ENCODE measurements at places on chromosomes 6 and 20. TPM values are rescaled to one million over a fixed set of nuclear protein-coding genes. Genes with fewer than 3 reads are reported as not detected.

The FAM184A gene
- not detected for total RNA-seq

The CPNE5 gene
- not detected for total RNA-seq

The PCMT1 gene
- 88.8 TPM for total RNA-seq

The ABHD16A gene
- 19.4 TPM for total RNA-seq

The POFUT1 gene
- total RNA-seq: 42.9 TPM

The ENPP5 gene
- total RNA-seq: not detected

The PEX7 gene
- 4.8 TPM for total RNA-seq

The LY6G5B gene
- total RNA-seq: 3.9 TPM

The SPINT4 gene
- total RNA-seq: not detected

The BCAS1 gene
- total RNA-seq: 0.37 TPM

The OR2B6 gene
- 0.14 TPM for total RNA-seq

The PTK6 gene
- 2.5 TPM for total RNA-seq

The ECHDC1 gene
- total RNA-seq: 37.3 TPM

The HCK gene
- total RNA-seq: 0.06 TPM

The SPEF1 gene
- 2.6 TPM for total RNA-seq

The NR2E1 gene
- total RNA-seq: not detected

The SSTR4 gene
- 0.12 TPM for total RNA-seq

The KCNG1 gene
- total RNA-seq: 14.7 TPM

The PNPLA1 gene
- not detected for total RNA-seq

The RAD21L1 gene
- not detected for total RNA-seq

The DCBLD1 gene
- 24.0 TPM for total RNA-seq

The LPA gene
- 0.07 TPM for total RNA-seq

The SIRPG gene
- not detected for total RNA-seq

The FUT9 gene
- not detected for total RNA-seq
